ENCODE measurements at places on chromosomes 2 and 18.

GRCh38 chr2:217466805-217467204 is 536.0 kb downstream of the TNS1 start:
- DNase-seq, result no peak

DNA sequence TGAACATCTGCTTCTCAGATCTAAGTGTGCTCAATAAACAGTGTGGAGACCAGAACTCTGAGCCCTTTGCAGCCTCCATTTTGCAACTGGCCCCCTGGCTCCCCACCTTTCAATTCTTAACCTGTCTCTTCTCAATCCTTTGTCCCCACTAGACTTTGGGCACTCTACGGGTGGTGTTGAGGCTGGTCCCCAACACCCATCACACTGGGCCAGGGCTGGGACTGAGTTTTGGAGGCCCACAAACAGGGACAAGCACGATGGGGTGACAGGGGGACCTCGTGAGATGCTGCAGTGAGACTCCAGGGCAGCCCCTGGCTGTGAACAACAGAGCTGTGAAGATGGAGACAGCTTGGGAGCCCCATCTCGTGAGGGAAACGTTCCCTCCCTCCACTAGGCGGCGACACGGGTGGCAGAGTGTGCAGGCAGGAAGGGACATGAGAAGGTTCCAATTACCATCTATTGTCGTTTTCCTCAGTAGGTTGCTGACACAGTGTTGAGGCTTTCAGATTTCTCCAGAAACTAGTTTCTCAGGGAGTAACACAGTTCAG is 1.2 kb downstream of the ANKMY1 start:
- DNase-seq, result peak; percentile 12

DNA sequence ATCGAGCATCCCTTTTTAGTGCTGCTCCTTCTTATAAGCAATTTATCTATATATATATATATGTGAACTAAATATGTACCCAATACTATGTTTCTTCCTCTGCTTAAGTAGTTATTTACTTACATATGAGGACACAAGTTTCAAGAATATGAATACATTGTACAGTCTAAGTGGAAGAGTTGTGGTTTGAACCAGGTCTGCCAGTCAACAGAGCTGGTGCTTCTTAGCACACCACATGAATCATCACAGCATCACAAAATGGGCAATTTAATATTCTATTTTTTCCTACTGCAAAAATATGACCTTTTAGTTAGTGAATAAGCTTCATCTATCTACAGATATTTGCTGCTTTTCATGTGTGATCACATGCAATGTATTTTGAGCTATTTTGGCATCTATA is 64.4 kb upstream of the SPAG16 start:
- DNase-seq, result no peak

- no peak for DNase-seq
These were observed 570.5 kb upstream of the SOX11 start for GRCh38 chr2:5121642-5122041.

GRCh38 chr2:104472076-104472475 is 381.8 kb upstream of the POU3F3 start:
- no peak for DNase-seq

- no peak for DNase-seq
These were observed 600.7 kb upstream of the ID2 start for GRCh38 chr2:8081130-8081529.

DNA sequence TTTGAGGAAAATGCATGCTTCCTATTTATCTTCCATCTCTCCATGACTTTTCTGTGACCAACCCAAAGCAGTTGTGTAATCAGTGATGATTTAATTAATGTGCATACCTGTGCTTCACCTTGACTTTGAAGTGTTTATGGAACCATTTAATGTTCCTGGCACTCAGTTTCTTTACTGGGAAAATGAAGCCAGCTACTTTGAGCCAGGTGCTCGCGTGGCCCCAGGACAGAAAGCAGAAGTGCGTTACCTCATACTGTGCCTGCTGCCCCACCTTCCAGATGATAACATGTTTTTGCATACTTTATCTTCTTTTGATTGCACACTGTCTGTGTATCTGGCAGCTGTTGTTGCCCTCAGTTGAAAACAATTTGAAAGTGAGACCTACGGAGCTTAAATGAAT is 61.3 kb downstream of the PMAIP1 start:
- no peak for DNase-seq

GRCh38 chr2:236991874-236992273 is 93.8 kb upstream of the COPS8 start:
- no peak for DNase-seq

DNA sequence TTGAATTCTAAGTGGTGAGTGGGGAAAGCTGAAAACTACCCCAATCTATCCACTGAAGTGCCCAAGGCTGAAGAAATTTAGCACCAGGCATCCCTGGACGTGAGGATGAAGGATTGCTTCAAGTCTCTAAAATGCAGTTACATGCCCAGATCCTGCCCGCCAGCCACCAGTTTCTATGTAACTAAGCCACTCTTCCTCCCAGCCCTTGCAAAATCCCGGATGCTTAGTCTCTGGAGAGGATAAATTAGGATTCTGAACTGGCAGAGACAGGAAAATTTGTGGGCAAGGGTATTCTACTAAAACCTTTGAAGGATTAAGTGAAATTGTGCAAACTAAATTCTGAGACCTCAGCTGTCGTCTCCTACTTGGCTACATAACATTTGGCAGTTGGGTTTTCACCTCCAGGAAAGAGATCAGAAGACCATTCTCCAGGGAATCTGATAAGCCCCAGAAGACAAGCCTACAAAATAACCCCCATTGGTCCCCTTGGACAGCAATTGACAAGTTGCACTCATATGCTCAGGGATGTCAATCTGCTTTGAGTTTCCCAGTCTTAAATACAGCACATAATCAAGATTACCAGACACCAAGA is 93.9 kb upstream of the CD226 start:
- no peak for DNase-seq

- peak; percentile 72 for DNase-seq
These were observed 49.7 kb upstream of the RASGRP3 start for GRCh38 chr2:33426666-33427231.

Data from mucosa of gallbladder (tissue), 1 donor.